Suppressor macrophage (primary cell): ENCODE measurements at places on chromosomes 4 and X.
A peak's percentile ranks its signal among the peaks of the same experiment; 100 is the strongest.

GRCh38 chr4:154009191-154009590, 220.3 kb upstream of the SFRP2 start:
- no peak for DNase-seq

GRCh38 chr4:13143222-13144070, 340.7 kb downstream of the RAB28 start:
- DNase-seq, result no peak

DNA sequence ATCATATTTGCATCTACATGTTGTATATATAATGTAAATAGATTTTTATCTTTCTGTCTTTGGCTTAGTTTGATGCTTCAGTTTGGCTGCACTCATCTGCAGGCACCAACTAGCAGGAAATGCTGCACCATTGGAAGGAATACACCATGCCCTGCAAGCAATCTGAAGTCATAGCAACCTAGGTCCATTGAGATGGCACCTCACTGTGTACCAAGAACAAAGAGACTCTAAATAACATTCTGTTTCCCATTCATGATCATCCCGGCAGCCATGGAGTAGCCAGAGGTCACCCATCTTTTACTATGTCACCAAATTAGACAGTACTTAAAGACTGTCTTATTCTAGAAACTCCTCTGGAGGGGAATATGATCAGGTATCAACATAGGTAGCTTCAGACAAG, 40.8 kb upstream of the HS6ST2 start:
- DNase-seq, result no peak

- DNase-seq, result no peak
Measured at GRCh38 chr4:100174985-100175383, 15.3 kb downstream of the DDIT4L start.

DNA sequence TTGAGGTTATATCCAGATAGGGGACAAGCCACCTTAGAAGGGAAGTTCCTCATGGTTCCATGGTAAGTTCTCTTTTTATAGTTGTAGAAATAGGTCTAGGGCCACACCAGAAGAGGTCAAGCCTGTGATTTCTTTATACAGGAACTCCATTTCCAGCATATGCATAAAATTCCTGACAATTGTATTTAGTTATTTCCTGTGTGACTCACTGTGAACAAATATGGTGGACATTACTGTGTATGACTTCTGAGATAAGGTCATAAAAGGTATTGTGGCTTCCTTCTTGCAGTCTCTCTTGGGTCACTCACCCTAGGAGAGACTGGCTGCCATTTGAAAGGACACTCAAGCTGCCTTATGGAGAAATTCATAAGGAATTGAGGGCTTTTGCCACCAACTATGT, 2.2 kb upstream of the C4orf36 start:
- DNase-seq, result peak; percentile 10

DNA sequence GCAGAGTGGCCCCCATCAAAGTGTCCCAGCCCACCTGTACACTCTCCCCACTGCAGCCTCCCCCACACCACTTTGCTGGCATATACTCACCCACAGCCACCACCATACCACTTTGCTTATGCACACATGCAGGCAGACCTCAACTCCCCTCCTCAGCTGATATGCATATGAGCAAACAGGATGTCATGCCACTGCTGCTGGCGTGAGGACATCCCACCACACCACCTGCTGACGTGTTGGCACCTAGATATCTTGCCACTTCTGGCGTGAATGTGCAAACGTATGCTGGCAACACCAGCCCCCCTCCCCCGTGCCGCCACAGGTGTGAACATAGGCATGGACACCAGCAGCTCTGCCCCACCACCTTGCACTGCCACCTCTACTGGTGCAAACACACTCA, 22.4 kb upstream of the MAGEA8 start:
- no peak for DNase-seq

DNA sequence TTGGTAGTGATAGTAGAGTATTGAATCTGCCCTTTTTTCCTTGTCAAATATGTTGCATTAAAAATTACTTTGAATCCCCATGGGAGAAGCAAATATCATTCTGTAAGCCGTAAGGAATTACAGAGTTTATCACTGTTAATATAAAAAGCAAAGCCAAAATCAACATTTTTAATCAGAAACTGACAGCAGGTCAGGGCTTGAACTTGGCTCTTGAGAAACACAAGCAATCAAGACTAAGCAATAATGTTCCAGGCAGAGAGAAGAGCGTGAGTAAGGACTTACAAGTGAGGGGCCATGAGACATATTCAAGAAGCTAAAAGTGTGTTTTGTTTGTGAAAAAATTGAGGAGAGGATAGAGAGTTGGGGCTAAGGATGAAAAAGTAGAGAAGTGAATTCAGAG, 68.2 kb downstream of the ARHGAP6 start:
- DNase-seq, result no peak

DNA sequence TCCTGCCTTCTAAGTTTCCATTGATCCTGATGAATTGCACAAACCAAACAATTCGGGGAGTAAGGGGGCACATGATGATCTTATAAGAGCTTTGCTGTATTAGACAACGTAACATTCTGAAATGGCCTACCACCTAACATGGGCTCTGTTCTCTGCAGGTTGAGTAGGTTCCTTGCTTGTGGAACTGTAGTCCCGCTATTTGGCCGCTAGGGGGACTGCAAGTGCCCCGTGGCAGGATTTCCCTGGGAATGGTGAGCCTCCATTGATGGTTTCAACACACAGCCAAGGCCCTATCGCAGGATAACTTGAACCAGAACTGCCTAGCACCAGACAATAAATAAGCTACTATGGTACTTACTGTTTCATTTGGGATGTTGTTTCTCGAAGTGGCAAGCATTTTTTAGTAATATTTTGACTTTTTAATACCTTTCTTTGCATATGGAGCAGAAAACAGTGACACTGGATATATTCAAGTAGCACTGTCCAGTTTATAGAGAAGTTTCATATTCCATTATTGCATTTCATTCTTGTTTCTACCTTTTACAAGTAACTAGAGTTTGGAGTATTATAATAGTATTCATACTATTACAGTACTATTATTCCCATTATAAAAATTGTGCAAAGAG, 11.9 kb downstream of the AR start:
- peak; percentile 61 for DNase-seq

- DNase-seq, result no peak
Measured at GRCh38 chr4:168536448-168536847, 39.6 kb downstream of the PALLD start.

DNA sequence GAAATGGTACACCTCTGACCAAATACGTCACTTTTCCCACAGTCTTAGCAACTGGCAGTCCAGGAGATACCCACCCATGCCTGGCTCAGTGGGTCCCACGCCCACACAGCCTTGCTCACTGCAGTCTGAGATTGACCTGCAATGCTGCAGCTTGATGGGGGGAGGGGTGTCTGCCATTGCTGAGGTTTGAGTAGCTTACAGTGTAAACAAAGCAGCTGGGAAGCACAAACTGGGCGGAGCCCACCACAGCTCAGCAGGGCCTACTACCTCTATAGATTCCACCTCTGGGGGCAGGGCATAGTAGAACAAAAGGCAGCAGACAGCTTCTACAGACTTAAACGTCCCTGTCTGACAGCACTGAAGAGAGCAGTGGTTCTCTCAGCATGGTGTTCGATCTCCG, 52.7 kb downstream of the AMER1 start:
- no peak for DNase-seq

GRCh38 chrX:110226931-110227330, 91.0 kb downstream of the AMMECR1 start:
- no peak for DNase-seq

GRCh38 chr4:39295784-39296183, 70.4 kb downstream of the RFC1 start:
- no peak for DNase-seq

GRCh38 chrX:154698630-154699248, 45.4 kb upstream of the CTAG2 start:
- DNase-seq, result no peak

GRCh38 chrX:135536877-135537276, 16.4 kb downstream of the INTS6L start:
- DNase-seq, result no peak

GRCh38 chr4:142838778-142839177, 7.3 kb downstream of the INPP4B start:
- DNase-seq, result no peak

DNA sequence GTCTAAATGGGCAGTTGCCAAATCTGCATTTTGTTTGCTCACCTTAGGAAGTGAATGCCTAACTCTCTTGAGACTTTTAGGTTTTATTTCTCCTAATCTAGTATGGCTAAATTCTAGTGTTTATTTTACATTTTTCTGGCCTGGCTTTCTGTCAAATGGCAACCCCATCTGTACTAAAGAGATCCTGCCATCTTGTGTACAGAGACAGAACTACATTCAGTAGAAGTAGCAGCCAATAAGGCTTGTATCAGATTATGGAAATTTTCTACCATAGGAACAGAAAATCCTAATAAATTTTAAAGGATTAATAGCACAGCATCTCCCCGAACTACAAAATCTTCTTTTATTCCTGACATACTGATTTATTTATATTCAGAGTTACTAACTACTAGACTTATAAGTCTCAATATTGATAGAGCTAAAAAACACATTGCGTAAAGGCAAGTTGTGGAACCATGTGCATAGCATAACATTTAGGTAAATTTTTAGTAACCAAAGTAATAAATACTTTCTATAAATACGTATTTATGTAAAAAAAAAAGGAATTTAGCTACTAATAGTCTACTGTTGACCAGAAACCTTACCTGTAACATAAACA, 45.5 kb downstream of the TMEM144 start:
- DNase-seq, result peak; percentile 34

DNA sequence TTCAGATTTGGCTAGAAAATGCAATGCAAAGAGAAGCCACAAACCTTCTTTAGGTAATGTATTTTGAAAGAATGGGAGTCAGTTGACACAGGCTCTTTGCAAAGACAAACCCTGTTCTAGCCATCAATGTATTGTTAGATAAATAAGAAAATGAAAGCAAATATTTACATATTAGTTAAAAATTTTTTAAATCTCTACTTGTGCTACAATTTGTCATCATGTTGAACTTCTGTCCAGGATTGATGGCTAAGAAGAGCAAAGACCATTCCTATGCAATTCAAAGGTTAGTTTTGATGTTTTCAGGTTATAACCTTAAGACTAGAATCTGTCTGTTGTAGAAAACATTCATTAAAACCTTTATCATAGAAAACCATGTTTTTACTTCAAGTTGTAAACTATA, 788.8 kb upstream of the FTHL17 start:
- DNase-seq, result no peak

- DNase-seq, result no peak
Measured at GRCh38 chr4:36224972-36225903, 19.1 kb downstream of the ARAP2 start.

GRCh38 chr4:75232546-75232945, 281.7 kb downstream of the RCHY1 start:
- no peak for DNase-seq

DNA sequence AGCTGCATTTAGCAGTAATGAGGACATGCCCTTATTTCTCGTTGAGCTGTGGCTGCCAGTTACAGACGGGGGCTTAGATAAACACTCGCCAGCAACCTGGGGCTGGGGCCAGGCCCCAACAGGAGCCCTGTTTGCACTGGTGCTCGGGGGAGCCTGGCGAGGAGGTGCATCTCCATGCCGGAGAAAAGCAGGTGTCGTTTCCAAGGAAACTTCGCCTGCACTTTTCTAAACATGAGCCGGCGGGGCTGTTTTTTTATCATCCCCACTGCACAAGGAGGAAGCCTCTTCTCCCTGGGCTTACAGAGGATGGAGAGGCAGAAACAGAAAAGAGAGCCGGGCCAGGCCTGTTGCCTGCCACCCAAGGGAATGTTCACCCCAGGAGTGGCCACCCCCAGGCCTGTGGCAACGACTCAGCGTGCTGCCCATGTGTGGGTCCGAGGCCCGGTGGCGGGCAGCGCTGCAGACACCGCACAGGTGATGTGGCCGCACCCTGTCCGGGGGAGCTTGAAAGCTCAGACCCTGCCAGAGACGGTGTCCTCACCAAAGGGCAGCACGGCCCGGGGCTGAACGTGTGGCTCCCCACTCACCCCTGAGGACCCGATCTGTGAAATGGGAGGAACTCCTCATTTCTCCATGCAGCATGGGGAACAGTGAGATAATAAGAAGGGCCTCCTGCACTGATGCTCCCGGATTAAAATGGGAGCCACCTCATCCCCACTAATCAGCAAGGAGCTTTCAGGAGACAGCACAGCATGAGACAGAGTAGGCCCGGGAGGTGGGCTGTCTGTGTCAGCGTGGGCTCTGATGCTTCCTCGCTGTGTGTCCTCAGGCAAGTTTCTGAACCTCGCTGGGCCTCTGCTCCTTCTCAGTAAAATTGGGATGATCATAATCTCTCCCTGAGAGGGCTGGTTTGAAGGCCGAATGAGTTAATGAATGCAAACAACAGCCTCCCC, 33.8 kb upstream of the ADRA2C start:
- DNase-seq, result no peak

GRCh38 chrX:124592744-124593143, 246.4 kb downstream of the SH2D1A start:
- no peak for DNase-seq

DNA sequence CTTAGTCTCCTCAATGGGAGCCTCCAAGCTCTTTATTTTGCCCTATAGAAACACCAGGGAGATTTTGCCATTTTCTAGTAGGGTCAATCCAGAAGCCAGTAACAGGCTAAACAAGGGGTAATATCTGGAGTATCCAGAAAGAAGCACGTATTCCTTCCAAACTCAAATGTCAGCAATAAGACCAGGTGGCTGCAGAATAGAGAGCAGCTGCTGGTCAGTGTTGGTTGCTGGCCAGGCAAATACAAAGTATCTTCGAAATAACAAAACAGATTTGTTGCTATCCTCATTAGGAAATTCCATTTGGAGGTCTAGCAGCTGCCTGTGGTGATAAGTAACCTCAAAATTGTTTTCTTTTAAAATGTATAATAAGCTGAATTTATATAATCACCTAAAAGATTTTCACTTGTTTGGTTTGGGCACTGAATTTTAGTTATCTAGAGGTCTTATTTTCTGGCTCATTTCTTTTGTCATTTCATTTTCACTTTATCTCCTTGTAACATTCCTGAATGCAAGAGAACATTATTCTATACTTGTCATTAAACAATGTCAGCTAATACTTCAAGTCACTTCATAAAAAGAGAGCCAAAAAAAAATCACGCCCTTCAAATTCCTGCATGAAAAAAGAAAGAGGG, 320.6 kb downstream of the DTHD1 start:
- DNase-seq, result no peak

DNA sequence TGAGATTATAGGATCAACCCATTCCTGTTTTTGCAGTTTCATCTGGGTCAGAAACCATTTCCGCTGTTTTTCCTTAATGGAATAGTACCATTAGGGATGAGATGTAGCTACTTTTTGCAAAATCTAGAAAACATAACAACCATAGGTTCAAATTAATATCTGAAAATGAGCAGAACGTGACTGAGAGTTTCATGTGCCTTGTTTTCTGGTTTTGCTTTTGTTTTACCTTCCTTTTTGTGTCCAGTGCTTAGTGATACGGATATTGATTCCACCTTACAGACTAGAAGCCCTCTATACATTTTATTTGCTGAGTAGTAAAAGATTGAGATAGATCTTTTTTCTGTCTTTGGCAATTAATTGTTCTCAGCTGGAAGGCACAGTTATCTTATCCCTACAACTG, 46.5 kb downstream of the SNX25 start:
- no peak for DNase-seq

- no peak for DNase-seq
Measured at GRCh38 chr4:139469216-139469615, 15.3 kb downstream of the RAB33B start.

- peak; percentile 23 for DNase-seq
Measured at GRCh38 chr4:174156239-174156826, 127.1 kb downstream of the FBXO8 start.
